ENCODE measurements at places on chromosomes 5 and 9.

DNA sequence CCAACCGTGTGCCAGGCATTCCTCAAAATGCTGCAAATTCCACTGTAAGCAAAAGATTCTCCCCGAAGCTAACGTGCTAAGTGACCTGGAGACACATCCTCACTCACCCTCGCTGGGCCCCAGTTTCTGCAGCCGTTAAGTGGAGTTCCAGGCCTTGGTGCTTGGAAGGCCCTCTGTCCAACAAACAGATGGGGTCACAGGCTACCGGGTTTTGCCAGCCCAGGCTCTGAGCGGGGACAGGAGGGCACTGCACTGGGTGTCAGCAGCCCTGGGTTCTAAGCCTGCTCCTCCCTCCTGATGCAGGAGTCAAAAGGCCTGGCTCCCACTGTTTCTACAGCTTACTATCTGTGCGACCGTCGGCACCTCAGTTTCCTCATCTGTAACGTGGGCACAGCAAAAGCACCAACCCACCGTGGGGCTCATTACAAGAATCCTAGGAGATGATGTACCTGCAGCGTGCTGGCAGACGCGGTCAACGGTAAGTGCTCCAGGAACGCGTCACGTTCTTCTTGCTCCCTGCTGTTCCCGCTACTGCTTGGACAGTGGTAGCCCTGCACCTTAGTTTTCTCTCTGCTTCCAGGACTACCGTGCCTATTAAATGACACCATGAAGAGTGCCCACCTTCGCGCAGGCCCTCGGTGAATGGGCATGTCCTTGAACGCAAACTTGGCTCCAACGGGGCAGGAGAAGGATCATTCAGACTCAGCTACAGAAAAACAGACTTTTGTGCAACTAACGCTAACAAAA is 84.8 kb downstream of the ADAMTS2 start:
- DNase-seq, result no peak

DNA sequence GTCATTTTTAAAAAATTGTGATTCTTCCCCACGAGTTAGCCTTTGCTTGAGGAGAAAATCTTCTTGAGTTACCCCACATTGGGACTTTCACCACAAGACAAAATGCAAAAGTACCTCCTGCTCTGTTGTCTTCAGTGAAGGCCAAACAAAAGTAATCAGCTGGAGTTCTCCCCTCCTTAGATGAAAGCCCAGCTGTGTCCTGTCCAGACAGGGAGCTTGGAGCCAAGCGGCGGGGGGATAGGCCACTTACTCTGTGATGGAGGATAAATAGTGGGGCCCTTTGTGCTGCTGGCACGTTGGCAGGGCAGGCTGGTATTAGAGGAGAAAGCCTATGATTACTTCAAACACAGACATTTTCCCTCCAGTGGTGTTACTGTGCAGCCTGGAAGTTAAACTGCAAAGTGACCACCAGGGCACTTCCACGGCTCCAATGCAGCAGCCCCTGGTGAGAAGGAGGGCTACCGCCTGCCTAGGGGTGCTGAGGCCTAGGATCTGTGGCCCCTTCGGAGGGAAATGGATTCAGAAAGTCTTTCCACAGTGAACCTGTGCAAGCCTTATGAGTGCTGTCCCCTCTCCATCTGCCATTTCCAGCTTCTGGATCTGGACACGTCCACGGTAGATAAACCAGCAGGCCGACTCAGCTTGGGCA is 155.0 kb downstream of the TMEM167A start:
- no peak for DNase-seq

DNA sequence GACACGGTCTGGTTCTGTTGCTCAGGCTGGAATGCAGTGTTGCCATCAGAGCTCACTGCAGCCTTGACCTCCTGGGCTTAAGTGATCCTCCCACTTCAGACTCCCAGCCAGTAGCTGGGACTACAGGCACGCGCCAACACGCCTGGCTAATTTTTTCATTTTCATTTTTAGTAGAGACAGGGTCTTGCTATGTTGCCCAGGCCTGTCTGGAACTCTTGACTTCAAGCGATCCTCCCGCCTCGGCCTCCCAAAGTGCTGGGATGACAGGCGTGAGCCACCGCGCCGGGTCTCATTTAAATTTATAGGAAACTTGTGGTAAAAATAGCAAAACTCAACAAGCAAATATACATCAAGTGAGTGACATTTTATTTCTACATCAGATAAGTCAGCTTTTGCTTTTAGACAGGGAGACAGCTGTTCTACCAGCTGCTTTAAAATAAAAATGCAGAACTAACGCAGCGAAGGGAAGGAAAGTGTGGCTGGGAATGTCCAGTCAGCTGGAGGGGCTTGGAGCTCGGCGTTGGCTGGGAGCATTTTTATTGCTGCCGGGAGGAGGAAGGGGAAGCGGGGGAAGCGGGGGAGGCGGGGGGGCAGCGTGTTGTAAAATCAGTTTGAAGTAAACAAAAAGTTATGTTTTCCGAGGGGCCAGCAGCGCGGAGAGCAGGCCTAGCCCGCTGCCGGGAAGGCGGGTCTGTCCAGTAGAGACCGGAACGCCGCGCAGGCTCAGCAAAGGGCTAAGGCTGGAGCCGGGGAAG is 707 bp upstream of the ZFYVE16 start:
- DNase-seq, result no peak

DNA sequence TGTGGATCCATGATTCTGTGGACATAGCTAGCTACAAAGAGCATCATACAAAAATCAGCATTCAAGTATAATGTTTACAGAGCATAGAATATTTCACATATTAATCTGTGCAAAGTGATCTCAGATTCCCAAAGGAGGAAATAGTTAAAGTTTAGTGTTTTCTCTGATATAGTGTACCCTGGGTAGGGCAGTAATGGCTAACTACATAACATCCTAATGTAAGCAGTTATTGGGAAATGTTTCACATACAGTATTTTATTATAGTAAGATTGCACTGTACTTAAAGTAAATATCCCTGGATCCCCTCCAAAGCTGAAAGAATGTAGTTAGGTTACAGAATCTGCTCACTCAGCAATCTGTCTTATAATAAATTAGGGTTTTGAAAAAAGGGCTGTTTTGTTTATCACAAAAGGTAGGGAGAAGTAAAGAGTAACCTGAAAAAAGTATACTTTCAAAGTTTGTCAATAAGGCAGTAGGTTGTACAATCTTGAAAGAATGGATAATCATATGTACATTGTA is 52.5 kb upstream of the SMARCA2 start:
- DNase-seq, result no peak

GRCh38 chr5:177607452-177608192 is 7.7 kb downstream of the B4GALT7 start:
- DNase-seq, result peak; percentile 93

DNA sequence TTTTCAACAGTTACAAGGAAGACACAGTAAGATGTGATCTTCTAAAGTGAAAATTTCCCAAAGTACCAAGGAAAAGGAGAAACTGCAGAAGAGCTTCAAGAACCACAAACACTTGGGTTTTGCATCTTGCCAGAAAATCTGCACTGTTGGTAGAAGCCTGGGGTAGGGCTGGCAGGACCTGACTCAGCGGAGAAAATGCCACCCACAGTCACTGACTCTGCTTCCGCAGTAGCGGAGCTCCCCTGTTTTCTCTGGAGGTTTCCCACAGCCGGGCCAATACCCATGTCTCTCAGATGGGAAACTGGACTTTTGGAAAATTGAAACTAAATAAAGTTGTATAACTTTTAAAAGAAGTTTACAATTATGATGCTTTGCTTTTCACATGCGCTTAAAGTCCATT is 104.2 kb downstream of the MEF2C start:
- peak; percentile 13 for DNase-seq

- no peak for DNase-seq
These were observed 9.6 kb upstream of the SLC30A5 start for GRCh38 chr5:69084195-69084594.

DNA sequence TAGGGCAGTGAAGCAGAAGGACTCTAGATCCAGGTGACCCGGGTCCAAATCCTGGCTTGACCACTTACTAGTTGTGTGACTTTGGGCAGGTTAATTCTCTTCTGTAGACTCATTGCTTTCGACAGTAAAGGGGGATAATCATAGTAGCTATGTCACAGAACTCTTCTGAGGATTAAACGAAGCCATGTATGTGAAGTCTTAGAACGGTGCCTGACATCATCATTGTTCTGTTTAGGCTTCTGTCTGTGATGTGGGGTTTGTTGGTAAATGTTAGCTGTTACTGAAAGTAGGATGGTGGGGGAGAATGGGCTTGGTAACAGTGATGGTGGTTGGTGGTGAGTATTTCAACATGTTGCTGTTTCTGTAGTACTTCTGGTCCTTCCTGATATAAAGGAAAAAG is 73.7 kb downstream of the MAP1B start:
- no peak for DNase-seq

- no peak for DNase-seq
These were observed 61.9 kb upstream of the LMX1B start for GRCh38 chr9:126551812-126552211.

GRCh38 chr5:112594095-112594850 is 143.4 kb upstream of the APC start:
- peak; percentile 43 for DNase-seq

- no peak for DNase-seq
These were observed 192.0 kb downstream of the MTRR start for GRCh38 chr5:8060953-8061429.

- DNase-seq, result no peak
These were observed 202.6 kb downstream of the CDH12 start for GRCh38 chr5:22650511-22650910.

- peak; percentile 24 for DNase-seq
These were observed 77.6 kb downstream of the KIF4B start for GRCh38 chr5:155091063-155091648.

- no peak for DNase-seq
These were observed 45.1 kb downstream of the TGFBI start for GRCh38 chr5:136073714-136074529.

DNA sequence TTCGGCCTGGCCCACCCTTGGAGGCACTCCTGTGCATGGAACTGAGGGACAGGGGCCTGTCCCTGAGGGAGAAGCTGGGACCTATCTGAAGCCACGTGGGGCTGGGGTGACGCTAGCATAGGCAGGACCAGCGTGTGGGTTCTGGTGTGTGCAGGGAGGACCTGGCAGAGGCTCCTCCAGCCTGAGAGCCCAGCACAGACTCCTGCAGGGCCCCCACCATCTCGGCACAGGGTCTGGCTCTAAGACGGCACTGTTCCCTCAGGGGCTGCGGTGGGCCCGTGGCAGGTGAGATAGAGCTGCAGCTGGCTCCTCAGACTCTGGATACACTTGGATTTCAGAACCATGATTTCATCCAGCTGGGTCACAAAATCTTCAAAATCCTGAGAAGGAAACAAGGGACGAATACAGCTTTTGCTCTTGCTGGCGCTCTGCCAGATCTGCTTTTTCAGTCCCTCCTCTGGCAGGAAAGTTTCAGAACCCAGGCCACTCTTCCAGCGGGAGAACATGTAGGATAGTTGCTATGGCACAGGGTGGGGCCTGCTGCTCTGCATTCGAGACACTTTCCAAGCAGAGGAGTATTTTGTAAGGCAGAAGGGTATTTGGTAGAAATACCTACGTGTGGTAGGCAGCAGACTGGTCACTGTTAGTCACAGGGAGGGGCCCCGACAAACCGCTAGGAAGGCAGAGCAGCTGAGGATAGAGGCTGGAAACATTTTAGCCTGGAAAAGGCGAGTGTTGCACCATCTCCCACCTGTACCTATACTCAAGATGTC is 74.7 kb downstream of the KIF24 start:
- DNase-seq, result peak; percentile 90

- DNase-seq, result peak; percentile 65
These were observed 68.7 kb upstream of the ADAMTSL1 start for GRCh38 chr9:18405240-18405639.

- DNase-seq, result no peak
These were observed 2019.9 kb downstream of the MAT2B start for GRCh38 chr5:165525271-165525670.

DNA sequence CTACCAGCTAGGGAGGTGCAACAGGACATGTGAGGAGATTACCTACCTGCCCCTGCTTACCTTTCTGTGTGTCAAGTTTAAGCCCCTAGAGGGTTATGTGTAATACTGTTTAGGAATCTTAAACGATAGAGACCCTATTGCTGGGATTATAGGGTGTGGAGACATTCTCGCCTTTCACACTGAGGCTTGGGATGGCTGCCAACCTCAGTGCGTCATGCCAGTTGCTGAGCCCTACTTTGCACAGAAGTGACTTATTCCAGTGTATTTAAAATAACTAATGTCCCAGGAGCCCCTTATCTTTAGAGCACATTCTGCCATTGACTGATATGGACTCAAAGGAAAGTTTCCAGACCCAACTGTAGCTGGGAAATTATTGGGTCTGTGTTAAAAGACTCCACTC is 76.6 kb upstream of the XPA start:
- DNase-seq, result peak; percentile 66

GRCh38 chr5:128338649-128339048 is 199.4 kb downstream of the FBN2 start:
- DNase-seq, result no peak

DNA sequence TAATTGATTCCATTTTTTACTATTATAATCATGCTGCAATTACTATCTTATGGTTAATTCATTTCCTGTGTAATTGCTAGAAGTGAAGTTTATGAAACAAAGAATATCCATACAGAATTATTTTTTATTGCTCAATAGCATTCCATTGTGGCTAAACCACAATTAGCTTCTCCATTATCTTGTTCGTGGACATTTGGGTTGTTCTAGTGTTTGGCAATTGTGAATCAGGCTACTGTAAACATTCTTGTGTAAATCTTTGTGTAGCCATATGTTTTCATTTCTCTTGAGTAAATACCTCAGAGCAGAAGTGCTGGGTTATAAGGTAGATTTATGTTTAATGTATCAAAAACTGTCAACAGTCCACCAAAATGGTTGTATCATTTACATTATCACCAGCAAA is 341.1 kb downstream of the MAT2B start:
- no peak for DNase-seq

- DNase-seq, result no peak
These were observed 52.4 kb downstream of the HMGCR start for GRCh38 chr5:75389430-75389829.

DNA sequence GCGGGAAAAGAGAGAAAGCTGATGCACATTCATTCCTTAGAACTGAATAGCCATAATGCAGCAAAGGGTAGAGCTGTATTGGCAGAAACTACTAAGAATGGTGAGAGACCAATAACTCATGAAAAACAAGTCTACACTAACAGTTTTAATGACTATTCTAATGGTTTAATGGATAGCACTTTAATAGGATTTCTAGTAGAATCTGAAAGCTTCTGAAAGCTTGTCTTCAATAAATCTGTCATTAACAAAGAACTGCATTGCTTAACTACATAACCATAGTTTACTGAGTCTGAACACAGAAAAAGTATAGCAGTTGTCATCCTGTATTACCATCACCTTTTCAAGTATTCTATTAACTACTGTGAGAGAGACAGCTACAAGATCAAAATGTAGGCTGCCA is 617.8 kb upstream of the DMAC1 start:
- no peak for DNase-seq

Measured in AG08395 (cell line).